Pons (tissue), 1 donor: ENCODE measurements at places on chromosomes 11 and 22.

- DNase-seq, result no peak
These were observed 672.5 kb downstream of the BRD1 start for GRCh38 chr22:49155039-49155769.

GRCh38 chr11:130849215-130849568 is 67.1 kb downstream of the SNX19 start:
- DNase-seq, result no peak

GRCh38 chr11:78921509-78921908 is 346.8 kb upstream of the NARS2 start:
- no peak for DNase-seq

GRCh38 chr11:36724742-36725385 is 126.8 kb upstream of the RAG2 start:
- peak; percentile 73 for DNase-seq

DNA sequence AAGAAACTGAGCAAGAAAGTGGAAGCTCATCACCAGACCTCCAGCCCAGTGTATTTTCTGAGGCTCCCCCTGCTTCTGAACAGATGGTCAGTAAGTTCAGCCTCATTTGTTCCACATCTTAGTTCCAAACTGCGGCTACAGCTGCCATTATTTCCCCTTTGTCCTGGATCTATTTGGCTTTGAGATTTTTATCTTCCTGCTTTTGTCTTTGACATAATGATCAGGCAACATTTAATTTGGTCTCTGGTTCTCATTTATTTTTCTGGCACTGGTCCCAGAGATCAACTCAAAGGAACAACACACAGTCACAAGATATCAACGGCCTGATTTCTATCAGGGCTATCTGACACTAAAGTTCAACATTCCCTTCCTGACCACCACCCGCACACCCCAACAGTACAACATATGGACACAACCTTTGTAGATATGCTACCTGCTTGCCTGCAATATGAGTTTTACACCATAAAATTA is 137.5 kb downstream of the FAM76B start:
- DNase-seq, result no peak
